ENCODE measurements at places on chromosomes 1 and 21.
A peak's percentile ranks its signal among the peaks of the same experiment; 100 is the strongest.

DNA sequence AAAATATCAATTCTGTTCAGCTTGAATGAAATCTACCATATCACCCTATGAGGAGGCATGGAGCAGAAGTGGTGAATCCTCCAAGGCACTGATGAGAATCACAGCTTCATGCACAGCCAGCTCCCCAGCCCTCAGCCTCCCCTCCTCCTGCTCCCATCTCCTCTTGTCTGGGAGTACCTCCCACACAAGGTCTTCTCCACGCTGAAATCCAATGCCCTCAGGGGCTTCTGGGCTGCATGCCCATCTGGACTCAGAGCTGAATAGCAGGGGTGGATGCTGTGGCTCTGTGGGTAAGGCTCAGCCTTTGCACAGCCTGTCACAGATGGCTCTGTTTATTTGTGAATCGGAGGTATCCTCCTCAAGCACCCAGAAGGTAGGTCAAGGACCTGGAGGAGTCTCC, 48.6 kb downstream of the KCNC4 start:
- DNase-seq, result no peak

GRCh38 chr1:213409971-213410370, 358.9 kb downstream of the RPS6KC1 start:
- no peak for DNase-seq

DNA sequence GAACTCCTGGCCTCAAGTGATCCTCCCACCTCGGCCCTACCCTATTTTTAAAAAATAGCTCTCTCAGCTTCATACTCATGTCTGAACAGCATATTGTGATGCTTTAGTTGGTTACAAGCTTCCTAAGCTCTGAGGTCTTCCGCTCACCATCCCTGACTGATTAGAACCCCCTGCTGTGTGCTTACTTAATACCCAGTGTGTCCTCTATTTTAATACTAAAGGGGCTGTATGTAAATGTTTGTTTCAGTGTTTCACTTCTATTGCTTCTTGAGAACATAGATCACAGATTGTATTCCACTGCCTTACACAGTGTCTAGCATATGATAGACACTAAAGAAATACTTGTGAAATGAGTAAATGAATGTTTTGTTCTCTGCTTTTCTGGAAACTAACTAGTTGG, 29.8 kb downstream of the ZYG11B start:
- no peak for DNase-seq

DNA sequence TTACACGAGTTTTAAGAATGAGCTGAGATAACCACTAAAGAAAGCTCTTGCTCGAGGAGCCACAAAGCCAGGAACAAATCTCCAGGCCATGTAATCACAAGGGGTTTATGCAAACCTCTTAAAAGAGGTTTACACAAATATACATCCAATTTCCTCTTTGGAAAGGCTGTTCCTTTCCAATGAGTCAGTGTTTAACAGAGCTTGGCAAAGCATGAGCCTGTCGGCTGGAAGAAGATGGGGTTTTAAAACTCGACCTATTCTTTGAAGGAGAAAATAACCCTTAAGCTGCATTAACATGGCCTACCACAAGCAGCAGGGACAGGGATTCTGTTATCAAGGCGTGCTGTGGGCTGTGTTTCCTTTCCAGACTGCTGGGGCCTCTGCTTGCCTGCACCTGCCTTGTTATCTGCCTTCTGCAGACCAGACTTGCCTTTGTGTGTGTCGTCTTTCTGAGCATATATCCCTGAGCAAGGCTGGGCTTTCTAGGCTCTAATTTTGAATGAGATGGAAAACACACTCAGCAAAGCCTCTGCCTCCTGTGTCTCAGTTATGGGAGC, 40.6 kb upstream of the CYP2J2 start:
- DNase-seq, result no peak

DNA sequence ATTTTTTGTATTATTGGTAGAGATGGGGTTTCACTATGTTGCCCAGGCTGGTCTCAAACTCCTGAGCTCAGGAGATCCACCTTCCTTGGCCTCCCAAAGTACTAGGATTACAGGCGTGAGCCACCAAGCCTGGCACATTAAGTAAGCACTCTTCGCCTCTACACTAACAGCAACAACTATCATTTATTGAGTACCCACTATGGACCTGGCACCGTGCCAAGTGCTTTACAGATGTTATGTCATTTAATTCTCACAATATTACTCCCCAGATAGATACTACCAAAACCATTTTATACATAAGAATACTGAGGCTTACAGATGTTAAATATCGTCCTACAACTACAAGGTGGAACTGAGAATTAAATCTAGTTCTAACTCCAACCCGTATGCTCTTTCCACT, 50.1 kb downstream of the TUT4 start:
- DNase-seq, result no peak

DNA sequence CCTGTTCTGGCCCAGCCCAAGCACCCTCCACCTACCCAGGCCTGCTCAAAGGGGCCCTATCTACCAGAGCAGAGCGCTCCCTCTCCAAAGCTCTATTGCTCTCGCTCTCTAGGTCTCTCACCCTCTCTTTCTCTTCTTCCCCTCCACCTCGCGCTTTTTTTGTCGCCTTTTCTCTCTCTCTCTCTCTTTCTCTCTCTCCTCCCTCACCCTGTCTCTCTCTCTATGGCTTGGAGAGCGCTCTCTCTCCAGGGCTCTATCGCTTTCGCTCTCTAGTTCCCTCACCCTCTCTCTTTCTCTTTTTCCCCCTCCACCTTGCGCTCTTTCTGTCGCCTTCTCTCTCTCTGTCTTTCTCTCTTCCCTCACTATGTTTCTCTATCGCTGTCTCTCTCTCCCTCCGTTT, 3.4 kb upstream of the ZNF678 start:
- no peak for DNase-seq

GRCh38 chr1:162571696-162572095, 10.2 kb downstream of the UAP1 start:
- no peak for DNase-seq

- no peak for DNase-seq
These were observed at the start of gene CD101 for GRCh38 chr1:117001254-117001927. TSS of gene CD101 (plus strand) at chr1:117001760. CDS start at chr1:117001818, 58 bp downstream.

- DNase-seq, result no peak
These were observed 40.9 kb downstream of the FCRL3 start for GRCh38 chr1:157659576-157660247.

- no peak for DNase-seq
These were observed 41.9 kb upstream of the PLA2G5 start for GRCh38 chr1:20028125-20028524.

DNA sequence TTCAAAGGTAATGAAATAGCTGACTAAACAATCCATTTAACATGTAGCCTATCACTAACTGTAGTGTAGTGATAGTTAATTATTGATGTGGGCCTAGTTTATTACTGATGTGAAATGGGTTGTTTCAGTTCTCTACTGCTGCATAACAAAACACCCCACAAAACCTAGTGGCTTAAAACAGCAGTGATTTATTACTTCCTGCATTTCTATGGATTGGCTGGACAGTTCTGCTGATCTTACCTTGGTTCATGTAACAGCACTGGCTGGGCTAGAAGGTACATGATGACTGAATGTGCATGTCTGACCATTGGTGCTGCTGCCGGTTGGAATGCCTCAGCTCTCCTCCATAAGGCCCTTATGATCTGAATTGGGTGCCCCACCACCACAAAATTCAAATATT, 5.4 kb upstream of the ABL2 start:
- no peak for DNase-seq

GRCh38 chr1:36135330-36135667, 10.3 kb upstream of the COL8A2 start:
- DNase-seq, result no peak

GRCh38 chr1:65197636-65198035, 49.6 kb downstream of the AK4 start:
- no peak for DNase-seq

- no peak for DNase-seq
These were observed 37.8 kb upstream of the CCSAP start for GRCh38 chr1:229380536-229381160.

DNA sequence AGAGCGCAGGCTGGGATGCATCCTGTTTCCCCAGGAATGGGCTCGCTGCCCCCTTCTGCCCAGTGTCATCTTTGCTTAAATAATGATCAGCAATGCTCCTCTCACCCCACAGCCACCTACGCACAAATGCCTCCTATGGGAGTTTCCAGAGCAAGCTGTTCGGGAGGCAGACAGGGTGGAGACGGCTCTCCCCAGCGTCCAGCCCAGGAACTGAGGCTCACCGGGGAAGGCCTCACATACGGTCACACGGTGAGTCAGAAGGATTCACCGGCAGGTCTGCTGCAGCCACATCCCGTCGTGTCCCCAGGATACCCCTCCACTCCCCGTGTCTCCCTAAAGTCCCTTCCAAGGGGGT, 40.3 kb upstream of the RUNX3 start:
- DNase-seq, result peak; percentile 28

GRCh38 chr21:25039461-25040380, 567.6 kb downstream of the MRPL39 start:
- DNase-seq, result no peak

DNA sequence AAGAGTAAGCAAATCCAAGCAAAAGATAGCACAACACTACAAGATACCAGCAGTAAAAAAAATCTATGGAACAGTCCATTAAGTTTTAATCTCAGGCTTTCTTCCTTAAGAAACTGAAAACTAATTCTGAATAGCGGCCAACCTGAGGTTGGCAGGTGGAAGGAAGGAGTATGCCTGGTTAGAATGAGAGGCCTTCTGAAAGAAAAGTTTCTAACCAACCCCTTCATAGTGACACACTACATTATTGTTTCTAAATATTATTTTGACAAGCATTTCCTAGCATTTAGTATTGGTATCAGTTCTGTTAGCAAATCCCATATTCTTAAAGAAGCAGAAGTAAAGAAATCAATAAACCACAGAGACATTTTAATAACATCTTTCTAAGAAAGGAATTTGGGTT, 205.7 kb upstream of the PTBP2 start:
- DNase-seq, result no peak

- DNase-seq, result no peak
These were observed 25.9 kb downstream of the S100A6 start for GRCh38 chr1:153509729-153510354.

DNA sequence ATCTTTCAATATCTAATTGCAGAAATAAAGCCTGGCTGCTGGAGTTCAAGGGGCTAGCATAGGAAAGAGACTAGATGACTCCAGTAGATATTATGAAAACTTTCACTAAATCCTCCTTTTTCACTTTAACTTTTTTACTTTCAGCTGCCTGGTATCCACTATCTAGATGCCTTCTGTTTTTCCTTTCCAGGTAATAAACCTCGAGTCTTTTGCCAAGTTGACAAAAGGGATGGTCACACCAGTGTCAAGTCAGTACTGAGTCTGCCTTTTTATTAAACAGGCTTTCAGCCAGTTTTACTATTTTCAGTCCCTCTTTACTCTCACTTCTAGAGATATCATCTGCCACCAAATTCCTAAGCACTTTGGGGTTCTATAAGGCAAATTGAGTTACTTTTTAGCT, 195.6 kb downstream of the FGGY start:
- no peak for DNase-seq

GRCh38 chr1:15410884-15411245, 1.2 kb downstream of the EFHD2 start:
- DNase-seq, result no peak

DNA sequence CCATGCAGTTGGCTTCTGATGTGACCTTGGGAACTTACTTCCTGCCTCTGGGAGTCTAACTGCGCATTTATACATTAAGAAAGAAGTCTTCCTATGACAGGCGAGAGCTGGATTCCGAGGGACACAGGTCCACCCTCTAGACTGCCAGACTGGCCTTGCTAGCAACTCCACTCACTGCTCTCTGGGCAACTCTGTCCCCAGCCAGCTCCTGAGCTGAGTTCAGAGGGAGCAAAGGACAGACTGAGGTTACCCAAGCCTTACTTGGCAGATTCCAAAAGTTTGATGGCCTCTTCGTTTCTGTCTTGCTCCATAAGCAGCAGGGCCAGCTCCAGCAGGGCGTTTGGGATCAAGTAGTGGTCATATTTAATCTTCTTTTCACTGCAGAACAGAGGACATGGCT, 41.8 kb downstream of the TTC39A start:
- no peak for DNase-seq

GRCh38 chr21:45940621-45941337, 40.8 kb upstream of the COL6A1 start:
- no peak for DNase-seq

- DNase-seq, result no peak
These were observed 29.9 kb upstream of the DDAH1 start for GRCh38 chr1:85494904-85495266.

DNA sequence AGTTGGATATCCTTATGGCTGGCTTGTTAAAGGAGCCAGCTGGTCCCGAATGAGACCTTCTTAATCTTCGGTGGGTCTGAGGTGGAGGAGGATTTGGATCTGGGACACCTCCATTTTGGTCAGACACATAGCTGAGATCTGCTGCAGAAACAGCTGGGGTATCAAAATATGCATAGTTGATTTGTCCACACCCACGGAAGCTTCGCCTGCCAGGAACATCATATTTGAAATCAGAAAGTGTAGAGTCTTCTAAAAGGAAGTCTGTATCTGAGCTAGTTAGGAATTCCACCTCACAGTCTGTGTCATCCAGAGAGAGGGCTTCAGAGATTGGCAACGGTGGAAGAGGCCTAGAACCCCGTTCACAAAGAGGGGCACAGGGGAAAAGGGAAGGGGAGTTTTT, 12.3 kb downstream of the ERRFI1 start:
- no peak for DNase-seq

DNA sequence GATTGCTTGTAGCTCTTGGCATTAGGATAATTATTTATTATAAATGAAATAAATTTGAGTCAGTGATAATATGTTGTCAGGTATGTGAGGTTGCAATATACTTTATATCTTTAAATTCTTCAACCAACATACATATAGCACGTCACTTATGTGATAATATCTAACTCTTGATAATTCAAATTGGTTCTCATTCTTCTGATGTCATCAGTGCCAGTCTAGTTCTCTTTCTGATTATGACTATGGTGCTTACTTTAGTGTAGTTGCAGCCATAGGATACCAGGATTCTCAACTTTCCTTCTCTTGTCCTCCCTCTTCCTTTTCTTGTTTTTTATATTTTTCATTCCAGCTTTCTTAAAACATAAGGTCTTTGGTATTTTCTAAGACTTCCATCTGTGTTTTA, 34.8 kb upstream of the ATP6V1G3 start:
- DNase-seq, result no peak

- DNase-seq, result no peak
These were observed 12.8 kb upstream of the AADACL4 start for GRCh38 chr1:12630946-12631530.

DNA sequence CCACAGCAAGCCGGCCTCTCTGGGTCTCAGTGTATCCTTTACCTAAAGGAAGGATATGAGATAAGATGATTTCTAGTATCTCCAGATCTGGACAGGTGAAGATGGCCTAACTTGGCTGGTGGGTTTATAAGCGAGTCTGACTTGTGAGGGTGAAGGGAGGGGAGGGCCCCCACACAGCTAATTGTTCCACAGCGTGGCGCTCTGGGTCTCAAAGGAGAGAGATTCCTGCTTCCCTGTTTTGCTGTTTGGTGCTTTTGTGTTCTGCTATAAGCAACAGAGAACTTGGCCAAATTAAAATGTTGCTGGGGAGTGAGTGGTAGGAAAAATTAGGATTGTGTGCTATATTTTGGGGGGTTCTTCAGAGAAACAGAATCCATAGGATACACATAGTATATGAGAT, 28.9 kb upstream of the NLRP3 start:
- no peak for DNase-seq

GRCh38 chr1:160801836-160802580, 6.0 kb downstream of the LY9 start:
- no peak for DNase-seq
